Right kidney (tissue), 9 donors: ENCODE measurements at places on chromosomes 2 and 18.

DNA sequence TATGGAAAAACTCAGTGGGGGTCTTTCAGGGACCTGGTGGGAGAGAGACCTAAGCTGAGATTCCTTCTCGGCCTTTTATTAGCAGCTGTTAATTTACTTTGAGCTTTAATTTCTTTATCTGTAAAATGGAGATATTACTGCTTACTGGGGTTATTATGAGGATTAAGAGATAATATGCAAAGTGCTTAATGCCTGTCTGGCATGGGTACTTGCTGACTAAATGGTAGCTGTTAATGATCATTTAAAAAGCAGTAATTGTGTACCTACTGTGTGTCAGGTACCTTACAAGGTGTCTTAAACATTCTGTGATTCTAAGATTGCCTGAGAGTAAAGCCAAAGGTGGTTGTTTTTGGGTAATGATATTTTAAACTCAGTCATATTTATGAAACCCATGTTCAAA is 2.6 kb downstream of the ITGA6 start:
- DNase-seq = no peak

GRCh38 chr2:237205043-237205541 is 119.4 kb downstream of the COPS8 start:
- no peak for DNase-seq

DNA sequence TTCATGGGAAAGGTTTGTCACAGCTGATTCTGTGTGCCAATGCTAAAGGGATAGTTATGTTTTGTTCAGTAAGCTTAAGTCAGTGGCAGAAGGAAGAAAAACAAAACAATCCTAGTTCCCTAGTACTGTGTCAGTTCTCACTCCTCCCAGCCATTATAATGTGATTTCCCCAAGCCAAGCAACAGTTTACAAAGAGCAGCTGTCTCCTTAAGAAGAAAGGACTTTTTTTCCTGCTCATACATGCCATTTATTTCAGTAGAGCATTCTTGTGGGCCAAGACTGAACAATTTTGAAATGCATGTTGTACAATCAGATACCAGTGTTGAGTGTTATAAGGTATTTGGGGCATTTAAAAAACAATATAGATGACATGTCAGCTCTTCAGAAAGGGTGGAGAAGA is 52.1 kb downstream of the NEMP2 start:
- DNase-seq = no peak

GRCh38 chr18:59272891-59273758 is at the start of gene RAX:
RAX (minus strand) TSS chr18:59273454; CDS start chr18:59273206, 248 bp downstream.
- peak; percentile 57 for DNase-seq

GRCh38 chr18:49067071-49067470 is 116.3 kb upstream of the SMAD7 start:
- DNase-seq = no peak
